ENCODE measurements at places on chromosomes 2 and 18. TPM values are rescaled to one million over a fixed set of nuclear protein-coding genes. Genes with fewer than 3 reads are reported as not detected.
A peak's percentile ranks its signal among the peaks of the same experiment; 100 is the strongest.

GRCh38 chr2:40343902-40344301 is 108.0 kb downstream of the SLC8A1 start:
- no peak for DNase-seq

The PREPL gene
- total RNA-seq: 66.9 TPM

- peak; percentile 8 for DNase-seq
Observed at GRCh38 chr2:130766711-130767407, 11.5 kb downstream of the AMER3 start.

DNA sequence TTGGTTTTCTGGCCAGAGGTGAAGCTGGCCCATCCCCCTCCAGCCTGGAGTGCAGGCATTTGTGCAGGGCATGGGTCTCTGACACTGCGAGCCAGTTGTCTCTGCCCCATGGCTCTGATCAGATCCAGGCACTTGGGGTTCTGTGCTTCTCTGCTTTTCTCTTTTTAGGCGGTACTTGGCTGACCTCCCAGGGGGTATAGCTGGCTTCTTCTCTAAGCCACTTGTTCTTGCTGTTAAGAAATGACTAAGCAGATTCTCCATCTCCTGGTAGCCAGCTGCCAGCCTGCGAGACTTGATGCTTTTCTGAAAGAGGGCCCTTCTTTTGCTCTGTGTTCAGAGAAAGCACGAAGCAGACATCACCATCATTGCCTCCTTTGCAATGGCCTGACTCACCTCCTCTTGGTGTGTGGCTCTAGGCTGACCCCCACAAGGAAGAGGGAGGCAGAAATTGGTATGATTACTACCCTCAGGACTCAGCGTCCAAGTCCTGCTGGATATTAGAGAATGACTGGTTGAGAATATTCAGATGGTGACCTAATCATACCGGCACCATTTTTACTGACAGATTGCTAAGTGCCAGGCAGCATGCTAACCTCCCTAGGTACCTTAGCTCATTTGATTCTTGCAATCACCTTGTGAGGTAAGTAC is 32.7 kb downstream of the TNP1 start:
- no peak for DNase-seq
